ENCODE measurements at places on chromosomes 16 and 17.

DNA sequence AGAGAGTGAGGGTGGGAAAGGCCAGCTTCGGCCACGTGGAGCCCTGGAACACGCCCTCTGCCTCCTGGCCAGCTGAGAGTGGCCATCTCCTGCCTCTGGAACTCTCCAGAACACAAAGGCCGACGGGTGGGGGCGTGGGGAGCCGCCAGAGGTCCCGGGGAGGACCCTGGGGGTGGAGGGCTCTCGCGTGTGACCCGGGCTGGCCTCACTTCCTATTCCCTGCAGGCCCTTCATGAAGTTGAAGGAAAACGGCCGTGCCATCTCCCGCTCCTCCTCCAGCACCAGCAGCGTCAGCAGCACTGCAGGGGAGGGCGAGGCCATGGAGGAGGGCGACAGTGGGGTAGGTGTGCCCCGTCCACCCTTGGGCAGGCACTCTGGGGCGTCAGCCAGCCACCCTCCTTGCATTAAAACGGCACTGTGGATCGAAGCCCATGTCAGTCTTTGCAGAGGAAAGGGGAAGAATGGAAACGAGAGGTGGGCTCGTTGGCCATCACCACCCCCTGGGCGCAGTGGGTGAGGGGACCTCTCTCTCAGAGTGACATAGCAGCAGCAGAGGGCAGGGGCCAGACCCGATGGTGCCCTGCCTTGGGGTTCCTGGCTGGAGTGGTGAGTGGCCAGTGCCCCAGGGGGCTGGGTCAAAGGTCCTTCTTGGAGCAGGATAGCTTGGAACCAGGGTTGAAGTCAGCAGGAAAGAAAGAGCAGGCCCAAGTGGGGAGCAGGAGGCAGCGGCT lies 37.1 kb downstream of the OR1D5 start:
- DNase-seq: no peak

DNA sequence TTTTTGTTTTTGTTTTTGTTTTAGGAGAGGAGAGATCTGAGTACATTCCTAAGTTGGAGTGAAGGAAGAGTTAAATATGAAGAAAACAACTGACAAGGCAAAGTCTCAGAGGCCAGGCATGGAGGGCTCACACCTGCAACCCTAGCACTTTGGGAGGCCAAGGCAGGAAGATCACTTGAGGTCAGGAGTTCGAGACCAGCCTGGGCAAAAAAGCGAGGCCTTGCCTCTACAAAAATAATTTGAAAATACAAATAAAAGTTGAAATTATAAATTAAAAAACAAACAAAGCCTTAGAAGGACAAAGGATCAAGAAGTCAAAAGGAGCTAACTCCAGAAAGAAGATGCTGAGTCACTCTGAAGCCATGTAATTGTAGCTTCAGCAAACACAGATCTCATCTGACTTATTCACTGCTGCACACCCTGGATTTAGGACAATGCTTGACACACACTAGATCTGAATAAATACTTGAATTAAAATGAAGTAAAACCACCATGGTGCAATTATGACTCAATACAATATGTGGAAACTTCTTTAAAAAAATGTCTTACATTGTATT lies 9.1 kb downstream of the CEP20 start:
- no peak for DNase-seq

- DNase-seq: no peak
Observed at GRCh38 chr16:4266372-4266771, 6.5 kb downstream of the TFAP4 start.

GRCh38 chr16:9840761-9841665 lies 341.2 kb downstream of the GRIN2A start:
- no peak for DNase-seq

- no peak for DNase-seq
Observed at GRCh38 chr17:62098623-62099231, 33.6 kb upstream of the MED13 start.

- DNase-seq: peak; percentile 4
Observed at GRCh38 chr16:82363026-82363816, 193.2 kb upstream of the MPHOSPH6 start.

GRCh38 chr16:65315081-65315780 lies 193.4 kb upstream of the CDH11 start:
- no peak for DNase-seq

DNA sequence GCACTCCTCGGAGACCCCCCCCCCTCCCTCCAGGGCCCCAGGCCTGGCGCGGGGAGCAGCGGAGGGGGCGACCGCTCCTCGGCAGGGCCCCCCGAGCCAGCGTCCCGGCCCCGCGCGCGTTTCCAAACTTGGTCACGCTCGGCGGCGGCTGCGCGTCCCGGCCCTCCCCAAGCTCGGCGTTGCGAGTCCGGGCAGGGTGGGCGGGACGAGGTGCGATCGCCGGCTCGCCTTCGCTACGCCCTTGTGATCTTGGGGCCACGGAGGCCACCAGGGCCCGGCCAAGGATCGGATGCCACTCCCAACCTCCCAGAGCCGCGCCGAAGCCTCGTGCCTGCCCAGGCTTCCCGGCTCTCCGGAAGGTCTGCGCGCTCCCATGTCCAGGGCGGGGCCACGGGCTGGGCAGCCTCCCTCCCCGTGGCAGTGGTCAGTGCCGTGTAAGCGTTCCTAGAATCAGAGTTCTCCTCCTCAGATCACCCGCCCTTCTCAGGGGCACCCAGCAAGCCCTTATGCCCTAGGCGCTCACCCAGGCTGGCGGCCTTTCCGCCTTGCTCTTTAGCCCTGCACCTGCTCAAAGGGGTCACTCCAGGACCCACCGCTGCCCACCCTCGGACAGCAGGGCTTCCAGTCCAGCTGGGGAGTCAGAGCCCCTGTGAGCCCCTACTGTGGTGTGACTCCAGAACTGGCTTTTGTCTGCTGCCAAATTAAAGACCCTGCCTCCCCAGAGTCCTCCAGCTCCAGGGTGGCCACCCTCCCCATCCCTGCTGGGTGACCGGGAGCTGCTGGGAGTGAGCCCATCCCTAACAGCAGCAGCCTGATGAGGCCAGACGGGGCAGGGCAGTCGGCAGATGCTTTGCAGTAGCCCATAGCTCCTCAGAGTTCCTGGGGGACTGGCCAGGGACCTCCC lies 12.2 kb upstream of the MRPS23 start:
- peak; percentile 35 for DNase-seq

DNA sequence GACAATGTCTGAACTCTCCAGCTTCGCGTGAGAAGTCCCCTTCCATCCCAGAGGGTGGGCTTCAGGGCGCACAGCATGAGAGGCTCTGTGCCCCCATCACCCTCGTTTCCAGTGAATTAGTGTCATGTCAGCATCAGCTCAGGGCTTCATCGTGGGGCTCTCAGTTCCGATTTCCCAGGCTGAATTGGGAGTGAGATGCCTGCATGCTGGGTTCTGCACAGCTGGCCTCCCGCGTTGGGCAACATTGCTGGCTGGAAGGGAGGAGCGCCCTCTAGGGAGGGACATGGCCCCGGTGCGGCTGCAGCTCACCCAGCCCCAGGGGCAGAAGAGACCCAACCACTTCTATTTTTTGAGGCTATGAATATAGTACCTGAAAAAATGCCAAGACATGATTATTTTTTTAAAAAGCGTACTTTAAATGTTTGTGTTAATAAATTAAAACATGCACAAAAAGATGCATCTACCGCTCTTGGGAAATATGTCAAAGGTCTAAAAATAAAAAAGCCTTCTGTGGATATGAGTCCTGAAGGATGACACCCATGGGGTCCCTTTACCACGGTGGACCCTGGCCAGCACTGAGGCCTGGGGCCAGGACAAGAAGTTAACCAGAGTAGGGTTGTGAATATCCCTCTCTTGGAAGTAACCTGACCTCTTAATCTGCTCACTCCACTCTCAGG lies 10.5 kb upstream of the ITGAD start:
- peak; percentile 17 for DNase-seq

DNA sequence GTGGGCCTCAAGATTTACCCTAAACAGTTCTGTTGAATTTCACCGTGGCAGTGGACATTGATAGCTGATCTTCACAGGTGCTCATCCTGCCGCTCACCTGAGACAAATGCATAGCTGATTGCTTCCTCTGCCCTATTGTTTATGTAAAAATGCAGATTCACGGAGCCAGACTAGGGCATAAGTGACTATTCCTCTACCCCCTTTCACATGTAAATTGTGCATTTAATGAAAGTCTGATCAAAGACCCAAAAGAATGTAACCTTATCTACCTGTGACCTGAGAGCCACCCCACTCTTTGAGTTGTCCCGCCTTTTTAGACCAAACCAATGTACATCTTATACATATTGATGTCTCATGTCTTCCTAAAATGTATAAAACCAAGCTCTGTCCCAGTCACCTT lies 312.4 kb upstream of the CDH5 start:
- no peak for DNase-seq

GRCh38 chr17:49343273-49343672 lies 18.8 kb downstream of the ZNF652 start:
- DNase-seq: no peak

DNA sequence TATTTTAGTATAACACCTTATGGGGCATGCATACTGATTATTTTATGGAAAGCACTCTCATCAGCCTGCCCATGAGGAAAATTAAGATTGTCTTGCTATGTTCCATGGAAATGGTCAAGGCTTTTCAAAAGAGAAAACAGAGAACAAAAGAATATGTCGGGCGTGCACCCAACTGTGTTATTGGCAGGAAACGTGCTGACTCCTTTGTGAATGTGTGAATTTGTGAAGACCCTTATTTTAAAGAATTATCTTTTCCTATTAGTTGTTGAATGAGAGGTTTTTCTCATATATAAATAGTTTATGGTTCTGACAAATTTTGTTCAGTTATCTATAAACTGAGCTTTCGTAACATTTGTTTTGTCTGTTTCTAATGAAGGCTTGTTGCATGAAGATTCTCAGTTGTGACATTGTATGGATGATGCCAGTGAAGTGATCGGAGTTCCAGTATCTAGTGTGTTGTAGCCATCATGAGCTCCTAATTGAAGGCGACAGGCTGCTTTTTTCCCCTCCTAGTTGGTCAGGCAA lies 180.0 kb downstream of the BCAS3 start:
- DNase-seq: no peak

DNA sequence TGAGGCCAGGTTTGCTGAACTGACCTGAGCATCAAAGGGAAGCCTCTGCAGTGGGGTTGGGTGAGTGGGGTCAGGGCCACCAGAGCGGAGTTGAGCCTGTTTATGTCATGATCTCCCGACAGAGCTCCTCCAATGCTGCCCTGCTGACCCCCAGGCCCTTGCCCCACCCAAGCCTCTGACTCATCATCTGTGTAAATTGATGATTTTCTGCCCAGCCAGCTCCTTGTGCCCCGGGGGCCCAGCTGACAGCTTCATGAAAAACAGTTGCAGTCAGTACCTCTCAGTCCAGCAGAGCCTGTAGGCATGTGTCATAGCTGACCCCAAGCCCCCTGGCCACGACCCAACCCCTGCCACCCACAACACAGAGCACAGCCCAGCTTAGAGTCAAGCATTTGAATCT lies 134.9 kb downstream of the CCT6B start:
- no peak for DNase-seq

DNA sequence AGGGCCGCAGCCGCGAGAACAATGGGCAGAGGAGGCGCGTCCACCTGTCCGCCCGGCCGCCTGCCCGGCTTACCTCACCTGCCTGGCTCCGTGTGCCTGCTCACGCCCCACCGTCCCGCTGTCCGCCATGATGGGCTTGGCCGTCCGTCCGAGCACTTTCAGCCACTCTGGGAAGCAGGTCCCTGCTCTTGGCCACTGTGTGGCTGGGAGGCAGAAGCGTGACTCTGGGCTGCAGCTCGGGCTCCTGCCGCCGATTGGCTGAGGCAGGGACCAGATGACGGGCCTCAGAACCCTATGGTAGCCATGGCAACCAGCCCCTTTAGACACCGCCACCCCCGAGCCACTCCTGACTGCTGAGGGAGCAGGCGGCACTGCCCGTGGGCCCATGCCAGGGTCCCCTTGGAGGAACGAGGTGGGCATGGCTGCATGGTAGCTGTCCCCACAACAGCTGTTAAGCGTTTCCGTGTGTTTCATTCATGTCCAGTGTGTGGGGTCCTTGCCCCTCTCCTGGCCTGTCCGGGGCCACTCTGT lies 8.9 kb upstream of the AXIN1 start:
- DNase-seq: no peak

DNA sequence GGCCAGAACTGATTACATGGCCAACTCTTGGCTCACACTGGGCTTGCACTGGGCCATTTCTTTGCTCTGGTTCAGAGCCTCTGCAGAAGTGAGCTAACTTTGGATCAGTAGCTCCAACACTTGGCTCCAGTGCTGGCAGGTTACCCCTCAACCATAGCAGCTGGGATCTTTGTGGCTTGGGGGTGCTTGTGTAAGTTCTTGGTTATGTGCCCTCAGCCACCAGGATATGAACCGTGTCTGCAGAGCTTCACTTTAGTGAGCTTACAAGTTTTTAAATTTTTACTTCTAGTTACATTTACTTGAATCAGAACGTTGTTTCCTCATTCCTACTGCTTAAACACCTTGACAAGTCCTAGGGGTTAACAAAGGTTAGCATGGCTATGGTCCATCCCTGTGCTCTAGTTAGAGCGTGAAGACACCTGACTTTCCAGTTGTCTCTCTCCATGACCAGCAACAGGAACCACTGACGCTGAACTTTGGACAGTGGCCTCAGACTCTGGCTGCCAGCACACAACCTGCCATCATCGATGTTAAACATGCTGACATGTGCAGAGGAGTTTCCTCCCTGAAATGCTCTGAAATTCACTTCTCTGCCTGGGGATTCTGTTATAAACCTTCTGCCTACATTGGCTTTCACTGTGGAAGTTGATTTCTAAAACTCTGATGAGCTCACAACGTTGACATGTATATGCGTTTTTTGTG lies 4.1 kb downstream of the PDF start:
- no peak for DNase-seq

- no peak for DNase-seq
Observed at GRCh38 chr16:75086688-75087374, 29.7 kb downstream of the LDHD start.

DNA sequence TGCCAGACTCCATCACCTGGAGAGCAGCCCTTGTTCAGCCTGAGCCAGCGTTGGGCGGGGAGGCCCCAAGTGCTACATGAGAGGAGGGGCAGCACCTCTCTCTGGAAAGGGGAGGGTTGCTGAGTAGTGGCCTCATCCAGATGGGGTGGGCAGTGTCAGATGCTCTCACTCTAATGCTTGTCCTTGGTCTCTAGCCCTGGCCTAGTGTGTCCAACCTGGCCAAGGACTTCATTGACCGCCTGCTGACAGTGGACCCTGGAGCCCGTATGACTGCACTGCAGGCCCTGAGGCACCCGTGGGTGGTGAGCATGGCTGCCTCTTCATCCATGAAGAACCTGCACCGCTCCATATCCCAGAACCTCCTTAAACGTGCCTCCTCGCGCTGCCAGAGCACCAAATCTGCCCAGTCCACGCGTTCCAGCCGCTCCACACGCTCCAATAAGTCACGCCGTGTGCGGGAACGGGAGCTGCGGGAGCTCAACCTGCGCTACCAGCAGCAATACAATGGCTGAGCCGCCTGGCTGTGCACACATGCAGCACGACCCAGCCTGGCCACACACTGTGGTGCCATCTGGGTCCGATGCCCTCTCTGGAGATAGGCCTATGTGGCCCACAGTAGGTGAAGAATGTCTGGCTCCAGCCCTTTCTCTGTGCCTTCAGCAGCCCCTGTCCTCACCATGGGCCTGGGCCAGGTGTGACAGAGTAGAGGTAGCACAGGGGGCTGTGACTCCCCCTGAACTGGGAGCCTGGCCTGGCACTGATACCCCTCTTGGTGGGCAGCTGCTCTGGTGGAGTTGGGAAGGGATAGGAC lies 4.3 kb downstream of the CTRL start:
- DNase-seq: no peak
